B cell (primary cell): ENCODE measurements at places on chromosomes 6 and 20. TPM values are rescaled to one million over a fixed set of nuclear protein-coding genes. Genes with fewer than 3 reads are reported as not detected.
A peak's percentile ranks its signal among the peaks of the same experiment; 100 is the strongest.

The RAMACL gene
- polyA plus RNA-seq: 0.14 TPM in 1 of 2 replicates, not detected in the other

The BTN1A1 gene
- 0.22 and 0.42 TPM in 2 replicates for polyA plus RNA-seq

The ZSCAN23 gene
- 0.09 TPM in 1 of 2 replicates, not detected in the other for polyA plus RNA-seq

The THBD gene
- 0.62 and 0.78 TPM in 2 replicates for polyA plus RNA-seq

The DLK2 gene
- polyA plus RNA-seq: 0.20 and 0.34 TPM in 2 replicates

The GLP1R gene
- not detected in 2 replicates for polyA plus RNA-seq

The NHLRC1 gene
- polyA plus RNA-seq: 0.31 and 0.45 TPM in 2 replicates

The LIN28B gene
- polyA plus RNA-seq: not detected in 2 replicates

The C6orf141 gene
- polyA plus RNA-seq: not detected in 2 replicates

The PTCRA gene
- not detected in 2 replicates for polyA plus RNA-seq

- no peak for DNase-seq
Measured at GRCh38 chr20:31835977-31836852, 9.2 kb downstream of the FOXS1 start.

GRCh38 chr6:16729183-16729691 is 32.0 kb downstream of the ATXN1 start:
- DNase-seq: no peak

- peak; percentile 40 for DNase-seq
Measured at GRCh38 chr20:20711413-20711812, 1.0 kb downstream of the RALGAPA2 start.

DNA sequence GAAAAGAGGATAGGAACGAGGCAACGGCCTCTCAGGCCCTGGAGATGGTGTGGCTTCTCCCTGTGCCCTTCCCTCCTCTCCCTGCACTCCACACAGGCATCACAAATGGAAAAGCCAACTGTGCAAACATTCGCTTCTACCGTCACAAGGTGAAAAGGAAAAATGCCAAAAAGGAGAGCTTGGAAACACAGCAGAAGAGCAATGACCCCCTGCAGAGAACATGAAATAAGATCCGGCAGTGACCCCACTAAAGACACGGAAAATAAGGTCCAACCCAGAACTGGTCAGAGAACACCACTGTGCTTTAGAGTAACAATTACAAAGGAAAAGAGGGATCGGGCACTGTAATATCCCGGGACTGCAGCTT is 63.0 kb downstream of the SLC22A23 start:
- no peak for DNase-seq

DNA sequence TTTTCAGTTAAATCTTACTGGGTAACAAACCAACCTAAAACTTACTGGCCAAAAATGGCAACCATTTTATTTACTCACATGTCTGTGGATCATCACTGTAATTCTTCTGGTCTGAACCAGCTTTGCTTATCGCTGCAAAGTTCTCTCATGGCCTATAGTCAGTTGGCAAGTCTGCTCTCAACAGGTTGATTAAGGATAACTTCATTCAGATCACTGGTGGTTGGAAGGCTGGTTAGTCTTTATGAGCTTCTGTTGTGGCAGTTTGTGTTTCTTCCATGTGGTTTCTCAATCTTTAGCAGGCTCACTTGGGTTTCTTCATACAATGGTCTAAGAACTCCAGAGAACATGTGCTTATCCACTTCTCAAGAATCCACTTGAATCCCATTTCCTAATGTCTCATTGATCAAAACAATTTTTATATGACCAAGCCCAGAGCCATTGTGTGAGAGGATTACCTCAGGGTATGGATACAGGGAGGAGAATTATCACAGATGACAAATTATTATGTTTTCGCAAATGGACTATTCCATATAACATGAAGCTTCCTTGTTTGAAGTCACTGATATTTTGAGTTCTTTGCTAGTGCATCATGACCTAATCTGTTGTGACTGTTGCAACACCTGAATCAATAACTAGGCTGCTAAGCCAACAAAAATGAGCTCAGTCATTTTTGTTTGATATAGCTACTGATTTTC is 155.4 kb upstream of the BMP2 start:
- DNase-seq: no peak

- DNase-seq: no peak
Measured at GRCh38 chr6:170286246-170286933, 4.5 kb downstream of the DLL1 start.

DNA sequence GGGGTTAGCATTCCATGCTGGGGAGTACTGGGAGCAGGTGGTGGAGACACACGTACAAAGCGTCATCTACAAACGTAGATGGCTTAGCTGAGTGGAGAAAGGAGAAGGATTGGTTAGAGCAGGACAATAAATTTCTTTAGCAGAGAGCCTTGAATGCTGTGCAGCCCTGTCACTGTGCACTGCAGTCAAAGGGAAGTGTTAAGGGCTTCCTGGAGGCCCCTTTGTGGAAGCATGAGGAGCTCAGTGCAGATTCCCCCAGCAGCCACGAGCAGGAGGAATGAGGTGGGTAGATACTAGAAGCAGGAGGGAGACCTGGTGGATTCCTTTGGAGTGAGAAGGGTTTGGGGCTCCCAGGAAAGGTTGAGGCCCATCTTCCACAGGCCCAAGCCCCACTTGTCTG is 6.1 kb upstream of the TREML4 start:
- DNase-seq: no peak

- peak; percentile 1 for DNase-seq
Measured at GRCh38 chr6:75012018-75012417, 193.8 kb downstream of the COL12A1 start.

DNA sequence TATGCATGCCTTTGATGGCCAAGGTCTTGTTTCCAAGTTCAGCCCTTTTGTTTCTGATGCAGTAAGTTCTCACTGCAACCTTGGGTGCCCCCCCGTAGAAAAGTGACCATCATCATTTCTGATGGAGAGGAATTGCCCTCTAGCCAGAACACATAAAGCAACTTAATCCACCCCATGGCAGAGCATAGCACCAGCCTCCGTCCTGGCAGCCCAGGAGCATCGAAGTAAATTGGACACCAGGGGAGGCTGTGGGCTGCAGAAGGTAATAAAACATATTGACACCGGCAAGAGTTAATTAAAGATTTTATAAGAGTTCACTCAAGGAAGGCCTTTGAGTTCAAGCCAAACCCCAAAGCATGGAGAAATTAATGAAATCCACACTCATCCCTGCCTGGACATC is 39.2 kb upstream of the CST7 start:
- no peak for DNase-seq

DNA sequence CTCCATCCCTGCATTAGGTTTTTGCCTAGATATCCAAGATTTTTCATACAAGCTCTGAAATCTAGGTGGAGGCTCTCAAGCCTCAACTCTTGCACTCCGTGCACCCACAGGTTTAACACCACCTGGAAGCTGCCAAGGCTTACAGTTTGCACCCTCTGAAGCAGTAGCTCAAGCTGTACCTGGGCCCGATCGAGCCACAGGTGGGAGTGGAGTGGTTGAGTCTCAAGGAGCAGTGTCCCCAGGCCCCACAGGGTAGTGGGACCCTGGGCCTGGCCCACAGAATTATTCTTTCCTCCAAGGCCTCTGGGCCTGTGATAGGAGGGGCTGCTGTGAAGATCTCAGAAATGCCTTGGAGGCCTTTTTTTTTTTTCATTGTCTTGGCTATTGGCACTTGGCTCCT is 973.5 kb upstream of the MAP3K7 start:
- no peak for DNase-seq

GRCh38 chr6:34556031-34556471 is at the start of gene SPDEF:
TSS of gene SPDEF (minus strand) at chr6:34556329. CDS start at chr6:34544455, 11,874 bp downstream.
- no peak for DNase-seq
